Stimulated activated CD4-positive, alpha-beta T cell treated with anti-CD3 and anti-CD28 coated beads, TNF-alpha, amount 100 ng/mL, for 4 hours (primary cell): ENCODE measurements at places on chromosomes 6 and 20.

DNA sequence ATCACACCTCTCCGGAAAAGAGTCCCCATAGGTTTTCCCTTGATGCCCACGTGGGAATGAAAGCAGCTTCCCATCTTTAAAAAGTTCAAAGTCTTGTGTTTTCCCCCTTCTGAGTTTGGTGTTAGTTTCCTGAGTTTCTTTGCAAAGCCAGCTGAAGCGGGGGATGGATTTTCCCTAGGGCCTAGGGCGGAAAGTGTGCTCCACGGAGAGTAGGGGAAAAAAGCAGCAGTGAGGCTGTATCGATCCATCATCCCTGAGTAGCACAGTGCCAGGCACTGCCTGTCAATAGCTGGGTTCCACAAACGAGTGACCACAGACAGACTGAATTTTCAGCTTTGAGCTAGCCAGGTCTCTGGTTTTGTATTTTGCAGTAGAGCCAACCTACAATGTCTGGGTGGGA, 1.3 kb downstream of the DAAM2 start:
- DNase-seq: no peak

DNA sequence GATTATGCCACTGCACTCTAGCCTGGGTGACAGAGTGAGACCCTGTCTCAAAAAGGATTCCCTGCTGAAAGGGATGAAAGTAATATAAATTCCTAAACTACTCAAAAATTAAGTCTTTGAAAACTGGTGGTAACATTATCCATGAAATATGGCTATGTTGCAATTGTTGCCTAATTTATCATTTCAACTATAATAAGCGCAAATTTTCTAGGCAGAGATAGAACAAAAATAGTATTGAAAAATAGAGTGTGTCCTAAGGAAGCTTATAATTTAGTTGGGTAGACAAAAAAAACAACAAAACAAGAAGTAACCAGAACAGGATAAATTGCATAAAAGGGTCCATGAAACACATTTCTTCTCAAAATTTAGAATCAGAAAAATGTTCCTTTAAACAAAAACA, 68.0 kb downstream of the FKBP5 start:
- no peak for DNase-seq

DNA sequence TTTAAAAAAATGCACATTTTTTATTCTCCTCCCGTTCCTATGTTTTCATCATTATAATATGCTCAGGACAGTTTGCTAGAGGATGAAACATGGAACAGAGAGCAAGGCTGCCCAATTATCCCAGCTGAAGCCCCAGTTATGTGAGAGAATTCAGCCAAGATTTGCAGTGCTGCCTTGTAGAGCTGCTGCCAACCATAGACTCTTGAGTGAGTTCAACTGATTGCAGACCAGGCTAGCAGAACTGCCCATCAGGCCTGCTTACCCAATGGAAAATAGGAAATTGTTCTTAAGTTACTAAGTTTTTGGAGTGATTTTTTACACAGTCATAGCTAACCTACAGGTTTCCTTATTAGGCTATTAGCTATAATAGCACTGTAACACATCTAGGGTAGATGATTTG, 128.7 kb upstream of the VGLL2 start:
- DNase-seq: no peak

GRCh38 chr6:144066741-144067484, 28.5 kb downstream of the SF3B5 start:
- no peak for DNase-seq

GRCh38 chr20:36272547-36273220, 33.5 kb upstream of the DLGAP4 start:
- DNase-seq: no peak

- DNase-seq: no peak
Observed at GRCh38 chr20:10716855-10717254, 43.1 kb upstream of the JAG1 start.

- no peak for DNase-seq
Observed at GRCh38 chr20:1803061-1803931, 91.9 kb upstream of the SIRPA start.

DNA sequence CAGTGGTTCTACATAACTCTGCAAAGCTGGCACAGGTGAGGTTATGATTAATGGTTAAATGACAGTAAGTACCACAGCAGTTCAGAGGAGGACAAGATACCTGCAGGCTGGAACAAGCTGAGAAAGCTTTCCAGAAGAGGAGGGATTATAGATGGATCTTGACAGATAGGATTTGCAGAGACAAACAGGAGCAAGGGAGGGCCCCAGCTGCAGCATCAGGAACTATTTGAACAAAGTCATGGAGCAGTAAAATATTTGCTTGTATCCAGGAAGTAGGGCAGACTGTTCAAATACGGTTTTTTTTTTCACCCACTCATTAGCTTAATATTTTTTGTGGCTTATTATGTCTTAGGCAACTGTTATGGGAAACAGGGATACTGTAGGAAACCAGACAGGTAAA, 144.4 kb upstream of the MAN1A1 start:
- DNase-seq: no peak

DNA sequence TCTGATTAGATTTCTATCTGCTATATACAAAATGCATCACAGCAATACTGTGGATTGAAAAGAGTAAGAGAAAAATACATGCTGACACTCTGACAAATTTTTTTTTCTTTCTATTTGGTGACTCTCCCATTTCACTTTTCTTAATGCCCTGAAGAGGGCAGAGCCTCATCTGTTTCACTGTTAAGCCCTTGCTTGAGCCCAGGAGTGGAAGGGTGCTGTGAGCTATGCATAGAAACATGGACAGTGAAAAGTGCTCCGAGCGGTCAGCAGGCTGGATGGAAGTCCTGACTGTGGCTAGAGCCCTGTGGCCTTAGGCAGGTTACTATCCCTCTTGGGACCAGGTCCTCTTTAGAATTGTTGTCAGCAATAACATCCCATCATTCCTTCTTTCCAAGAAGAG, 17.4 kb upstream of the CSE1L start:
- DNase-seq: no peak

- DNase-seq: no peak
Observed at GRCh38 chr6:139472351-139473015, 98.0 kb upstream of the CITED2 start.

DNA sequence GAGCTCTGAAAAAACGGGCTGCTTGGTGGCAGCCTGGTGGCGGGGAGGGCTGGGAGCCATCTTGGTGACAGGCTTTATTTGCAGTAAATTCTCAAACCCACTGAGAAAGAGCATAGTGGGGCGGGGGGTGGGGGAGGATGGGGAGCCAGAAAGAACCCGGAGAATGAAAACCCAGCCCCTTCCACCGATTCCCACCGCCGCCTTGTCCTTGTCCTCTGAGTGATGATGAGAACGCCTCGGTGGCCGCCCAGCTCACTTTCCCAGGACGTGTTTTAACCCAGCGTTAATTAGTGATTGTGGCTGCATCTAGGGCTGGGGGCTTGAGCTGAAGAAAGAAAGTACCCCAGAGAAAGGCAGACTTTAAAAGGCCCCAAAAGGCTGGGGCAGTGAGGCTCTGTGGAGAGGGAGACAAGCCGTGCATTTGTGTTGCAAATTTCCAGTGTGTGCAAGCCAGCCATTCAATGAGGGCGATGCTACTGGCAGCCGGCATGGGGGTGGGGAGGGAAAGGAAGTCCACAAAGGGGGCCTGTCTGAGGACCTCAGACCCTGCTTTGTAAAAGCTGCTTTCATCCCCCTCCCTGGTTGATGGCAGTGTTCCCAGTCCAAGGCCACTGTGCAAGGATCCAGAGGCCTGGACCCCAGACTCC, 6.2 kb upstream of the GHRH start:
- DNase-seq: no peak

- DNase-seq: no peak
Observed at GRCh38 chr20:30419466-30419865, 838.0 kb upstream of the DEFB115 start.

DNA sequence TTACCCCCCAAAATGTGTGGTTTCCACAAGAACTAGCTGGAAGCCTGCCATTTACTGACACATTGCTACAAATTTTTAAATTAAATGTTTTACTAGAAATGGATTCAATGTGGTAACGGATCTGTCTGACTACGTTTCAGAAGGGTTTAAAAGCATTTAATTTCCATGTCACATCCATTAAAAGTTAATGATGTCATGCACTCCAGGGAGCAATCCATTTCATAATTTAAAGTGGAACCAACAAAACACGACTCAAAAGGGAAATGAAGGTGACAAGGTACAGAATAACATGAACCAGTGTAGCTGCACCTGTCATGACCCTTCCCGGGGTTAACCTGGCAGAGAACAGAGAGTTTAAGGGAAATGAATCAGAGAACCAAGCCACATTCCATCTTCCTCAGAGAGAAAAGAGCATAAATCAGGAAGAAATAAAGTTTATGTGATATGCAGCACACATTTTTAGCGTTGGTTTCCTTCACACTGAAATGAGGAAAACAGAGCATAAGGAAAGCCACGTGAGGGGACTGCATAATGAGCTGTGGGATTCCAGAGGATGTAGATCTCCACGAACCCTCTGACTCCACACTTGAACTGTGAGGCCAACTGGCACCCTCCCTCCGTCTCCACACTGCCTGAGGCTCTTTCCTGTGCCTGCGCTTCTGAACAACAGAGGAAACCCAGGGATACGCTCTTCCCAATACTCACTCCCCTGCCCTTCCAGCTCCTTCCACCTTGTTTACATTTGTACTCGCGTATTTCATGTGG, 170.3 kb upstream of the AHI1 start:
- no peak for DNase-seq

DNA sequence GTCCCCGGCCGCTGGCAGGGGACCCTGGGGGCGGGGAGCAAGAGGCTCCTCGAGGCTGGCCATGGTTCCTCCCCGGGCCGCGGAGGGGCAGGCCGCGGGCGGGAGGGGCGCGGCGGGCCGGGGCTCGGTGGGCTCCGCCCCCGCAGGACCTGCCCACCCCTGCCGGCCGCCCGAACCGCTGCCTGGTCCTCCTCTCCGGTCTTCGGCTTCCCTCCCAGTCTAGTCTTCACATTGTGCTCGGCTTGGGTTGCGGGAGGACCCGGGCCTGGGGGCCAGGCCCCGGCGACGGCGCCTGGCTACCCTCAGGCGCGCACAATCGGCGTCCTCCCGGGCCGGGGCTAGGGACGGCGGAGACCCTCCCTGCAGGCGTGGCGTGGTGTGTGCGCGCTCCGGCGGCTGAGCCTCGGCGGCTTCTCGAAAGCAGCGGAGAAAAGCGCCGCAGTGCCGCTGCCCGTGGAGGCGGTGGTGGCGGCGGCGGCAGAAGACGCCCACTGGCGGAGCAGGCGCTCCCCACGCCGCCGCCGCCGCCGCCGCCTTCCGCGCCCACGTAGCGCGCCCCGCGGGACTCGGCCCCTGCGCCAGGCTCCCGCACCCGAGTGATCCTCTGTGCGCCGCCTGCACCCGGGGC, at the start of gene PDE10A:
Gene PDE10A, minus strand, starts transcription at position 493 of the 628 bp plus-strand sequence. Its CDS starts 430 bp downstream, at position 63.
- DNase-seq: no peak

- DNase-seq: no peak
Observed at GRCh38 chr6:72363844-72364740, 257.8 kb upstream of the KCNQ5 start.

DNA sequence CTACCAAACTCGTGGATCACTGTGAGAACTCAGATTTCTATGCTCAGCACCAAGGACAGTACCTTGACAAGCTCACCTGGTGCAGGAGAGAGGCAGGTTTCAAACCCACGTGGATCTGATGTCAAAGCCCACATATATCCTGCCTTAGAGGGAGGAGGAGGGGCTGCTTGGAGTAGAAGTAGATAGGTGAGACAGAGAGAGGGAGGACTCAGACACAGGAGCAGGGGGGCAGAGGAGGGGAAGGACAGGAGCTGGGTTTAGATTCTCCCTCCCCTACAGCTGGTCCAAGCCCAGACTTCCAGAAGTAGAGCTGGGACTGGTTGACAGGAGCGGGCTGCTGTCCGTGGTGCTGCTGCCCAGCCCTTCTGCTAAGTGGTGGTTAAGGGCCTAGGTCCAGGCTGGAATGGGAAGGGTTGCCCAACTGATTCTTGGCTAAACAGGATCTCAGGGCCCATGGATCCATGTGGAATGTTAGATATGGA, 77.5 kb downstream of the CDH22 start:
- no peak for DNase-seq

DNA sequence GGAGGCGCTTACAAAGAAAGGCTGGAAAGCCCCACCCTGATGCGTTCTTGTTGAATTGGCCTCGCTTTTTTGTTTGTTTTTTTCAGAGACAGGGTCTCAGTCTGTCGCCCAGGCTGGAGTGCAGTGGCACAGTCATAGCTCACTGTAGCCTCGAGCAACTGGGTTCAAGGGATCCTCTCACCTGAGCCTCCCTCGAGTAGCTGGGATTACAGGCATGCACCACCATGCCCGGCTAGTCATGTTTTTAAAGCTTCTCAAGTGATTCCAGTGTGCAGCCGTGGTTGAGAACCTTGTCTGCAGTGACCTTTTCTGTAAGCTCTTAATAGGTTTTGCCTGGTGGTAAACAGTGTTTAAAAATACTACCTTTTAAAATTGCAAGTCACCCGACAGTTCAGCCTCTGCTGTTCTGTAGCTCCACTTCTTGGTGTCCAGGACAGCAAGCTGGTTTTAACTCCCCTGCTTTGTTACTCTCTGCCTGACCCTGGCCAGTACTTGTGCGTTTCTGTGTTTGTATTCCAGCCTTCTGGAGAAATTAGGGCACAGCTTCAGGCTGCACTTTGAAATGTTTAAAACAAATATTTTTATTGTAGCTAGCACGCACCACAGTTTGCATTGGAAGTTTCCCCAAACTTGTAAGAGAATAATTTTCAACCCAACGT, 54.4 kb downstream of the KDM1B start:
- no peak for DNase-seq

GRCh38 chr6:48021904-48022303, 89.1 kb downstream of the PTCHD4 start:
- no peak for DNase-seq

DNA sequence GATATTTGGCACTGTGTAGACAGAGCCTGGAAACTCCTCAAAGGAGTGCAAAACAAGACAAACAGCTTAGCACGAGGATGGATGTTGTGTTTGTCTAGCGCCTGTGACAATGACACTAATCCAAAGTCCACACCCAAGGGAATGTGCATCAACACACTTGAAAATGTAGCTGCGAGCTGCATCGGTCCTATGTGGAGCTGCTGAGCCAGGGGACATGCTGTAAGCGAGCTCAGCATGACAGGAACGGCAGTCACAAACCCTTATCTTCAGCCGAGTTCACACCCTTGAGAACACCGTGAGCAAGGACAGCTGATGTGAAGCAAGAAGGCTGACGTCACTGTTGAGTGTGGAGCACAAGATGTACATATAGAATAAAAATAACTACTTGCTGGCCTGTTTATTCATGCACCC, 684.3 kb downstream of the QKI start:
- DNase-seq: no peak

DNA sequence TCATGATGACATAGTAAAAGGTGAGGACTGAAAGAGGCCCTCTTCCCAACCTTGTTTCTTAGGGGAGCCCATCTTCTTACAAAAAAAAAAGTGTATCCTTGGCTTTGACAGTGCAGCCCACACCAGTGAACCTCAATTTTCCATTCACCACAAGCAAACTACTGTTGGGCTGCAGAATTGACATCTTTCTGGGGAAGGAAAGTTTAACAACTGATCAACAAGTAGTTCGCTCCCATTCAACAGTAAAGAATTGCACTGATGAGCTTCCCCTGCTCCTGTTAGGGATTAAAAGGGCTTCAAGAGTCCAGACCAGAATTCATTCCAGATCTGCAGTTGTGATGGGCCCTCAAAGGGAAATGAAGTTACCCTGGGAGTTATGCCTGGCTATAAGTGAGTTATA, 13.9 kb upstream of the CLIC5 start:
- no peak for DNase-seq

GRCh38 chr6:135268740-135269139, 87.6 kb downstream of the MYB start:
- no peak for DNase-seq

- no peak for DNase-seq
Observed at GRCh38 chr6:147717991-147718390, 209.5 kb downstream of the SAMD5 start.

GRCh38 chr6:111997853-111998208, 56.1 kb upstream of the CCN6 start:
- DNase-seq: no peak
